Adipose tissue (tissue), 3 donors: ENCODE measurements at places on chromosomes 13 and 19. TPM values are rescaled to one million over a fixed set of nuclear protein-coding genes. Genes with fewer than 3 reads are reported as not detected.

The ZNF526 gene
- polyA plus RNA-seq, result 3.4 TPM

The POSTN gene
- polyA plus RNA-seq, result 44.0 TPM

The ERICH4 gene
- polyA plus RNA-seq, result not detected

The ONECUT3 gene
- not detected for polyA plus RNA-seq

The COX6B1 gene
- 932 TPM for polyA plus RNA-seq

The LGALS7 gene
- polyA plus RNA-seq, result 0.94 TPM

The S1PR4 gene
- polyA plus RNA-seq, result 1.5 TPM

The RANBP3 gene
- 26.3 TPM for polyA plus RNA-seq

The OR7D2 gene
- 0.11 TPM for polyA plus RNA-seq

The LHB gene
- not detected for polyA plus RNA-seq

The MATK gene
- polyA plus RNA-seq, result 2.0 TPM

The ZSCAN4 gene
- polyA plus RNA-seq, result 0.67 TPM

The ADAMTS10 gene
- 21.5 TPM for polyA plus RNA-seq

The KL gene
- polyA plus RNA-seq, result 3.1 TPM

The CEACAM5 gene
- 0.90 TPM for polyA plus RNA-seq

The CDADC1 gene
- 10.3 TPM for polyA plus RNA-seq

The LGALS13 gene
- not detected for polyA plus RNA-seq

The FBXW9 gene
- 6.6 TPM for polyA plus RNA-seq

The MEIOSIN gene
- 0.01 TPM for polyA plus RNA-seq

The KLK8 gene
- 1.3 TPM for polyA plus RNA-seq

The SIGLEC6 gene
- not detected for polyA plus RNA-seq

The ARMC6 gene
- polyA plus RNA-seq, result 8.7 TPM

The KLC3 gene
- 3.2 TPM for polyA plus RNA-seq

The SLC46A3 gene
- polyA plus RNA-seq, result 7.9 TPM

The UBE2L5 gene
- polyA plus RNA-seq, result 0.12 TPM

The MAU2 gene
- 15.2 TPM for polyA plus RNA-seq

The CFAP97D2 gene
- not detected for polyA plus RNA-seq

The DENND1C gene
- polyA plus RNA-seq, result 2.1 TPM

The PLPP2 gene
- 19.2 TPM for polyA plus RNA-seq

The ZNF486 gene
- polyA plus RNA-seq, result 2.5 TPM

The ANGPTL8 gene
- 108 TPM for polyA plus RNA-seq

The ZNF560 gene
- polyA plus RNA-seq, result not detected

The ZNF285 gene
- polyA plus RNA-seq, result 0.64 TPM

The VSTM1 gene
- 2.1 TPM for polyA plus RNA-seq

The PRR22 gene
- 0.79 TPM for polyA plus RNA-seq

The PSG6 gene
- not detected for polyA plus RNA-seq

The DACT3 gene
- polyA plus RNA-seq, result 0.41 TPM

The NAPSA gene
- polyA plus RNA-seq, result 1.4 TPM

The LACC1 gene
- 2.0 TPM for polyA plus RNA-seq

The CAMSAP3 gene
- 0.11 TPM for polyA plus RNA-seq

The ZNF579 gene
- 3.7 TPM for polyA plus RNA-seq

The OVOL3 gene
- polyA plus RNA-seq, result not detected

The ZNF30 gene
- 0.76 TPM for polyA plus RNA-seq

The ACER1 gene
- not detected for polyA plus RNA-seq

The RNF225 gene
- not detected for polyA plus RNA-seq

The GPR12 gene
- not detected for polyA plus RNA-seq

The MKNK2 gene
- 190 TPM for polyA plus RNA-seq

The NALCN gene
- 0.97 TPM for polyA plus RNA-seq

The AP1M2 gene
- polyA plus RNA-seq, result 5.4 TPM

The CYP4F8 gene
- polyA plus RNA-seq, result not detected

The SULT2A1 gene
- not detected for polyA plus RNA-seq

The CEBPA gene
- 335 TPM for polyA plus RNA-seq
